ENCODE measurements at places on chromosomes 7 and 10.
A peak's percentile ranks its signal among the peaks of the same experiment; 100 is the strongest.

- no peak for DNase-seq
Observed at GRCh38 chr10:3396116-3396515, 223.5 kb upstream of the PITRM1 start.

GRCh38 chr10:48595539-48595932 lies 9.3 kb downstream of the ARHGAP22 start:
- no peak for DNase-seq

GRCh38 chr7:50712252-50713122 lies 70.2 kb downstream of the GRB10 start:
- no peak for DNase-seq

GRCh38 chr7:154744256-154744860 lies 258.6 kb downstream of the PAXIP1 start:
- DNase-seq, result no peak

DNA sequence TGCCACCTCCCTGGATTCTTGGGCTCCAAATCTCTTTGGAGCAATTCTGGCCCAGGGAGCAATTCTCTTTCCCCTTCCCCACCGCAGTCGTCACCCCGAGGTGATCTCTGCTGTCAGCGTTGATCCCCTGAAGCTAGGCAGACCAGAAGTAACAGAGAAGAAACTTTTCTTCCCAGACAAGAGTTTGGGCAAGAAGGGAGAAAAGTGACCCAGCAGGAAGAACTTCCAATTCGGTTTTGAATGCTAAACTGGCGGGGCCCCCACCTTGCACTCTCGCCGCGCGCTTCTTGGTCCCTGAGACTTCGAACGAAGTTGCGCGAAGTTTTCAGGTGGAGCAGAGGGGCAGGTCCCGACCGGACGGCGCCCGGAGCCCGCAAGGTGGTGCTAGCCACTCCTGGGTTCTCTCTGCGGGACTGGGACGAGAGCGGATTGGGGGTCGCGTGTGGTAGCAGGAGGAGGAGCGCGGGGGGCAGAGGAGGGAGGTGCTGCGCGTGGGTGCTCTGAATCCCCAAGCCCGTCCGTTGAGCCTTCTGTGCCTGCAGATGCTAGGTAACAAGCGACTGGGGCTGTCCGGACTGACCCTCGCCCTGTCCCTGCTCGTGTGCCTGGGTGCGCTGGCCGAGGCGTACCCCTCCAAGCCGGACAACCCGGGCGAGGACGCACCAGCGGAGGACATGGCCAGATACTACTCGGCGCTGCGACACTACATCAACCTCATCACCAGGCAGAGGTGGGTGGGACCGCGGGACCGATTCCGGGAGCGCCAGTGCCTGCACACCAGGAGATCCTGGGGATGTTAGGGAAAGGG lies 913 bp downstream of the NPY start:
- DNase-seq, result no peak

- no peak for DNase-seq
Observed at GRCh38 chr7:147089608-147090007, 973.0 kb downstream of the CNTNAP2 start.

DNA sequence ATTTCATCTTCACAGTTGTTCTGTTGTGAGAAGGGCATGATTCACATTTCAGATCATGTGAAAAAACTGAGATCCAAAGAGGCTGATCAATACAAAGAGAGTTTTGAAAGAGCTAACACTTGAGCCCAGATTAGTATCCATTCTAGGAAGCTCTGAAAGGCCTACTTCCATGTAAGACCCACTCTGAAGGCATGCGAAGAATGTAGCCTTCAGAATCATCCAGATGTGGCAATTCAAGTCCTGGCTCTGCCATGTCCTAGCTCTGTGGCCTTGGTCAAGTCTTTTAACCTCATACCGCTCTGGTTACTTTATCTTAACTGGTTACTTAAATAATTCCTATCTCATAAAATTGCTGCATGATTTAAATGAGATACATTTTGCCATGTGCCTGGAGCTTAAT lies 111.1 kb downstream of the FZD1 start:
- DNase-seq, result no peak

DNA sequence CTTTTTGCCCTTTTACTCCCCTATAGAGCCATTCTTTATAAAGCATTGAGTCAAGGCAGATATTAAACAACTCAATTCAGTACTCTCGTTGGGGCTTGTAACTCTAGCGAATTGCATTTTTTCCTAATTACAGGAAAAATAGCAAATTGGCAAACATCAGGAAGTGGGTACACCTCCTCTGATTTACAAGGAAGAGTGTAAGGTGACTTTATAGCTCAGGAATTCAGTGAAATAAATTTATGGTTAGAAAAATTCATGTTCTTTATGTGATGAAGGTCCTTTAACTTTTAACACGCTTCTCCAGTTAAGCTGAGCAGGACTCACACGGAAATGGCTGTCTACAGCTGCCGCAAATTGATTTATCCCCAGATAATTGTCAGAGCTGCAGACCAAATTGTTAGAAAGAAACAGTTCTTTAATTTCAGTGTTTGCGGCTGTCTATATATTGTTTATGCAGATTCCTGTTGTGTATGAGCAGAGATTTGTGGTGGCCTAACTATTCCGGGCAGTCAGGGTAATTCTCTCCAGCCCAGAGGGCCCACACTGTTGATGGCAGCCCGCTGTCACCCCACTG lies 151.1 kb upstream of the MKI67 start:
- no peak for DNase-seq

DNA sequence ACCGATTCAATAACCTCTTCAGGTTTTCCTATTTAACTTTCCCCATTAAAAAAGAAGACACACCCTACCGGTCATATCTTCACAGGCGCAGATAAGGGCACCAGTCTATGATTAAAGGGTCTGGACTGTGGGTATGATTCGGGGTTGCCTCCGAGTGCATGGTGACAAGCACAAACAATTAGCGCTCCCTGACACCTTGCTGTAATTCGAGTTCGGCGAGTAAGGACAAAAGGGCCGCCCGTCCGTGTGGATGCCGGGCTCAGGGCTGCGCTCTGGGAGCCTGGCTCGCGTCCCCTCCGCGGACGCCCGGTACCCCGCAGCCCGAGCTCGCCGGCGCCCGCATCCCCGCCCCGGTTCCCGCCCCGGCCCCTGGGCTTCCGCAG lies 111.9 kb upstream of the RHEB start:
- DNase-seq, result peak; percentile 23

GRCh38 chr10:44930904-44931620 lies 19.9 kb downstream of the TMEM72 start:
- DNase-seq, result no peak

GRCh38 chr7:66974986-66975590 lies 20.3 kb downstream of the SBDS start:
- no peak for DNase-seq

GRCh38 chr7:41294556-41295454 lies 408.1 kb downstream of the INHBA start:
- DNase-seq, result no peak

DNA sequence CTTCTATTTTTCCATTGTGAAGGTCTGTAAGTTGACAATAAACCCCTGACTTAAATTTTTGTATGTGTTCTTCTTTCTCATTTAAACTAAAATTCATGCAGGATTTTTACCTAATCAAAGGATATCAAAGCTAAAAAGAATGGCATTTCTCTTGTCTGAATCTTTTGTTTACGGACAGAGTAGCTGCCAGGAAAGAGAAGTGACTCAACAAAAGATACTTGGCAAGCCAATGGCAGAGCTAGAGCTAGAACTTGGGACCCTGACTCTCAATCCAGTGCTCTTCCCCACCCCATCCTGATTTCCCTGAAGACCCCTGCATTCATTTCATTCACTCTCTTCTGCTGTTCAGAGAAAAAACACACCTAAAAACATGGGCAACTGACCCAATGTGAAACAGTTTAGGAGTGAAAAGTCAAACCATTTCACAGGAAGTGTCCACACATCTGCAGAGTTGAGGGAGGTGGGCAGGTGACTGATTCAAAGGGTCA lies 40.2 kb upstream of the PDLIM1 start:
- DNase-seq, result no peak

- peak; percentile 43 for DNase-seq
Observed at GRCh38 chr10:89301721-89302445, at the start of gene IFIT2. Gene IFIT2 (plus strand): TSS chr10:89302046. CDS start chr10:89302124, 78 bp downstream.
